ENCODE measurements at places on chromosomes 1 and 21.

DNA sequence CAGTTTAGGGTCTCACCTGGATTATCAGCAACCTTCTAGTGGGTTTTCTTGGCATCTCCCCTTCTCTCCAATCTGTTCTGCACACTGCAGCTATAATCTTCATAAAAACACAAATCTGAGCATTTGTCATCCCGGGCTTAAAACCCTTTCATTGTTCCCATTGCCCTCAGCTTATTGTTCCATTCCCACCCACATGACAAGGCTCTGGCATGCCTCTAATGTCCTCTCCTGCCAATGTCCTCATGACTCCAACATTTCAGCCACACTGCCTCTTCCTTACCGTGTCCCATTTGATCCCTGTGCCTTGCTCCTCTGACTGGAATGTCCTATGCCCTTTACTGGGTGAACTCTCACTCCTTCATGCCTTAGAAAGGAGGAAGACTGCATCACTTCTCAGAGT lies 7.5 kb upstream of the DPH2 start:
- no peak for DNase-seq

DNA sequence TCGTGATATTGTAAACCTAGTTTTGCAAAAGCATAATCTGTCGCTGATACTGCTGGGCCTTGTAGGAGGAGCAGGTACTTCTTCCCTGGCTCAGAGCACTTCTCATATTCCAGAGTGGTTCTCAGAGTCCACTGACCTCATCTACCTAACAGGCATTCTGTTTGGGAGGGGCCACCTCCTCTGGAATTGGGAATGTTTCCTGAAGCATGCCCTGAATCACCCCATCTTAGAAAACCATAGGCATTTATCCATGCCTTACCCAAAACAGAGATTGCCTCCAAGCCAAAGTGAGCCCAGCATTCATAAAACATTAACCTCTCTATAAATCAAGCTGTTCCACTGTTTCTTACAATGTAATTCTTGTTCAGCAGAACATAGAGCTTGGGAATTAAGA lies 35.1 kb downstream of the SLC44A3 start:
- DNase-seq, result no peak

DNA sequence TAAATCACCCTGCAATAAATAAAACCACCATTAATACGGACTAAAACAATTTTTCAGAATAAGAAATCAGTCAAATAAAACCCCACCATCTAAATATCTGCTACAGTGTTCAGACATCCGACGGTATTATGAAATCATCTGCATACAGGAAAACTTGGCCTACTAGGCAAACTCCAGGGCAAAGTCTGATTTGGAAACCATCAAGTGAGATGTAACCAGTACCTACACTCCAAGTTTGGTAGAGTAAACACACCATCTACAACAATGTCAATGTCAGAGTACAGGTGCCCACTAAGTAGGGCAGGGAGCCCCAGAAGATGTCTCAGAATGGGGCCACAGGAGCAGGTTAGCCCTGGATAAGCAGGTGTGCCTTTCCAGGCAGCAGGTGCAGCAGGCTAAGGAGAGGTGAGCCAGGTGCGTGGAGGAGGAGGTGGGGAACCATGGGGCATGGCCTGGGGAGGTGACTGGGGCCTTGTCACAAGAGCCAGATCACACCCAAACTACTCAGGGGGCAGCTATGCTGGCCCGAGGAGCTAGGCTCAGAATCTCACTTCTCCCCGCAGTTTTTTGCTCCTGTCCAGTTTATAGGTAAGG lies 59.6 kb downstream of the CAPZB start:
- DNase-seq, result no peak

DNA sequence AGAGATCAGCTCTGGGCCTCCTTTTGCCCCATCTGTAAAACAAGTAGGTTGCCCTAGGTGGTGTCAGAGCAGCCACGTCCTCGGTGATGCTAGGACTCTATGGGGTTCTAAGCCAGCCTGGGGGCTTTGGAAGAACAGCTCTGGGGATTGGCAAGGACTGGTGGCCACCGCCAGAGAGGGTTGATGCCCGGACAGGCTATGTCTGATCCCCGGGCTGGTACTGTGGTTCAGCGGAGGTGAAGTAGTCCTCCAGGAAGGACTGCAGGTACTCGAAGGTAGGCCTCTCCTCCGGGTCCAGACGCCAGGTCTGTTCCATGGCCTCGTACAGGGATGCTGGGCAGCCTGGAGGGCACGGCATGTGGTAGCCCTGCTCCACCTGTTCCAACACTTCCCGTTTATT lies 8.8 kb upstream of the AHDC1 start:
- DNase-seq, result no peak

DNA sequence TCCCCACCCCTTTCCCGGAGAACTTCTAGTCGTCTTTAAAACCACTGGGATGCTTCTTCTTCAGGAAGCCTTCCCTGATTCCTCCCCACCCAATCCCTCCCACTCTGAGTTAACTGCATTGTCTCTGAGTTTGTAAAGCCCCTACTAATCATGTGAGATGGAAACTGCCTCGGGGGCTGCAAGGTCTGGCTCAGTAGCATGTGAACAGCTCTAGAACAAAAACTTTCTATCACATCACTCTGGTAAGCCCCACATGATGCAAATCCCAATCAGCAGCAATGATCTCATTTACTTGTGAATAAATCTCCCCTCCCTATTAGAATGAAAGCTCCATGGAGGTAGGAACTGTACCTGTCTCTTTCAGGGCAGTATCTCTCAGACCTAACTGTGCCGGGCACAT lies 141.0 kb upstream of the JUN start:
- no peak for DNase-seq

GRCh38 chr1:3250624-3251023 lies 181.6 kb downstream of the PRDM16 start:
- no peak for DNase-seq

DNA sequence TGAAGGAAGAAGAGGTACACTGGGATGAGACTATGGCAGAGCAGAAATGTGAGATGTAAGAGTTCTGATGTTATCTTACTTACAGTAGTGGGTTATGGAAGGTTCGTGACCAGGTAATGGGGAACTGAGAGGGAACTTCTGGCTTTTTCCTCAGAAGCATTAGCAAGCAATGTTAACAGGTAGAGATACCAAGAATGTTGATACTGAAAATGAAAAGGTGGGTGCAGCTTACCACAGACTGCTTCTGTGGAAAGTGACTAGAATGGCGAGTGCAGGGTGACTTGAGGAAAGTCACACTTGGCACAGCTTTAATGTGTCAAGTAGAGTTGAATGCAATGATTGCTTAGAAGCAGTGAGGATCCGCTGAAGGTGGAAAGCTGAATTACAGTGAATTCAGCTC lies 70.8 kb downstream of the PLA2G4A start:
- no peak for DNase-seq

GRCh38 chr1:161185732-161186311 lies 8.5 kb upstream of the B4GALT3 start:
- no peak for DNase-seq

DNA sequence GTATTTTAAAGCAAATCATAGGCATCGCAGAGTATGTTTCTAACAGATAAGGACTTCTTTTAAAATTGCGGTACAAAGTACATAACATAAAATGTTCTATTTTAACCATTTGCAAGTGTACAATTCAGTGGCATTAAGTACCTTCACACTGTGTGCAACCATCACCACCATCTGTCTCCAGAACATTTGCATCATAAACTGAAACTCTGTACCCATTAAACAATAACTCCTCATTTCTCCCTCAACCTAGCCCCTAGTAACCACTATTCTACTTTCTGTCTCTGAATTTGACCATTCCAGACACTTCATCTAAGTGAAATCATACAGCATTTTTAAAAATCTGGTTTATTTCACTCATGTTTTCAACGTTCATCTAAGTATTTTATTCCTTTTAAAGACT lies 16.6 kb upstream of the ATF3 start:
- no peak for DNase-seq

- no peak for DNase-seq
These were observed 173.3 kb downstream of the RUNX1 start for GRCh38 chr21:34875830-34876229.

GRCh38 chr1:6911974-6912373 lies 126.7 kb downstream of the CAMTA1 start:
- no peak for DNase-seq

- DNase-seq, result peak; percentile 1
These were observed 47.1 kb downstream of the KANK4 start for GRCh38 chr1:62271948-62272728.

- DNase-seq, result no peak
These were observed 16.0 kb downstream of the DISC1 start for GRCh38 chr1:231642618-231643017.

DNA sequence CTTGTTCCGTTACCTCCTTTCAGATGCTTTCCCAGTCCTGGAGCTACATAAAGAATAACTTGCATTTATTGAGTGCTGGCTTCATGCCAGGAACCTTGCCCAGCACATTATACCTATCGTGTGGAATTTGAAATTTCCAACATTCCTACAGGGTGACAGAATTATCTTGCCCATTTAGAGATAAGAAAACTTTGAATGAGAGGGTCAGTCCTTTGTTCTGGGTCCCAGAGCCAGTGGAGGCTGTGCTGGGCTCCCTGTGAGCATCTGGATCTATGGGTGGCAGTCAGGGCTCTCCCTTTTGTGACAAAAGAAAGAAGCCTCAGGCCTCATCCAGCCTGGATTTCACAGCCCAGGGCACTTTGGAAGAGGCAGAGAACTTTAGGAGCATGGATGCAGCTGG lies 3.2 kb downstream of the GSTM4 start:
- no peak for DNase-seq

DNA sequence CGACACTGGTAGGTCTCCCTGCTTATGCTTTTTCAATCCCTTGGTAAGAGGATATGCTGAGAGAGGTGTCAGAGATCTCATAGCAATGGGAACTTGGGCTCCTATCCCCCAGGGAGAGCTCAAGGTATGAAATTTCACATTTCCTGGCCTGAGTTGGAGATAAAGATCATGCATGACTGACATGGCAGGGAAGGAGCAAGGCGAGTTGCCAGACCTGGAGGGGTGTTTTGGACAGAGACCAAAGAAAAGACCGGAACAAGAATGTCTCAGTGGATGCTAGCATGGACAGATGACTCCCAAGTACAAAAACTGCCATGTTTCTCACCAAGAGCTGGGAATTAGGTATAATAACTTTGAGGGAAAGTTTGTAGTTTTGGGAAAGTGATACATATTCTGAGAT lies 334.1 kb upstream of the B3GALT2 start:
- no peak for DNase-seq

GRCh38 chr1:10693497-10694273 lies 102.8 kb downstream of the CASZ1 start:
- no peak for DNase-seq

DNA sequence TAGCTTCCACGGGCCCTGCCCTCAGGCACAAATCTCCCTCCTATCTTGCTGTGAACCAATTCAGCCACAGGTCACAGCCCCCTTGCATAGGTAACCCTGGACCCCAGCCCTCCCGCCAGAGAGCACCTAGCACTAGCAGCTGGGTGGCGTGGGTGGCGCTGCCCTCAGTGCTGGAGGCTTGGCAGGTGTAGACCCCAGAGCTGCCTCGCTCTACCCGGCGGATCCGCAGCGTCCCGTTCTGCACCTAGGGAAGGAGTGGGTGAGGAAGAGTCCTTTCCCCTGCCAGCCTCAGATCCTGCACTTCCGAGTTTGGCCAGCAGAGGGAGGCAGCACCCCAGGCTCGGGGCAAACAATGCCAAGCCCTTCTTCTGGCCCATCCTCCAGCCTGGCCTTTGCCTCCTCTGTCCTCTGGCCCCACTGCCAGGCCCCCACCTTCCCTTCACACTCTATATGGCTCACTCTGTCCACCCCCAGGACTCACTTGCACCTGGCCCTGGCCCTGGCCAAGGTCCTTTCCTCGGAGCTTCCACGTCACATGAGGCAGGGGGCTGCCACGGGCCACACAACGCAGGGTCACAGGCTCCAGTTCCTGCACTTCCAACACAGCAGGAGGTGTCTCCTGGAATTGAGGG lies 9.0 kb downstream of the IGSF9 start:
- peak; percentile 84 for DNase-seq

DNA sequence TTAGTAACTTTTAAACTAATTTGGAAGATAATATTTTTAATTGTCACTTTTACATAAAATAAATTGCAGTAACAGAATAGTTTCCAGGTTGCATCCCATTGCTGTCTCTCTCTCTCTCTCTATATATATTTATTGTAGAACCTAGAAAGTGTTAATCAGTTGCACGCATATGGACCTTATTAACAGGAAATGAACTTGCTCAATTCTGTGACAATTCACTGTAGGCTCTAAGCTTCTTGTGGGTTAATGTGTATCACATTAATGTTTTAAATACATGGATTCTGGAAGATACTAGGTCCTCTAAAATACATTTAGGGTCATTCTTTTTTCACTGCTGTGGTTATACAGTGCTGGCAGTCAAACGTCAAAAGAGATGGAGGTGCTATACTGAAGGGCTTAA lies 33.1 kb downstream of the LRRC71 start:
- DNase-seq, result no peak

- DNase-seq, result peak; percentile 1
These were observed 2.6 kb upstream of the TOR3A start for GRCh38 chr1:179079113-179079761.

All from stimulated activated CD4-positive, alpha-beta T cell treated with anti-CD3 and anti-CD28 coated beads, Interleukin-1b, Interleukin-23, amount 100 ng/mL, for 1 hour (primary cell).